ENCODE measurements at places on chromosomes 3 and 15.
A peak's percentile ranks its signal among the peaks of the same experiment; 100 is the strongest.

DNA sequence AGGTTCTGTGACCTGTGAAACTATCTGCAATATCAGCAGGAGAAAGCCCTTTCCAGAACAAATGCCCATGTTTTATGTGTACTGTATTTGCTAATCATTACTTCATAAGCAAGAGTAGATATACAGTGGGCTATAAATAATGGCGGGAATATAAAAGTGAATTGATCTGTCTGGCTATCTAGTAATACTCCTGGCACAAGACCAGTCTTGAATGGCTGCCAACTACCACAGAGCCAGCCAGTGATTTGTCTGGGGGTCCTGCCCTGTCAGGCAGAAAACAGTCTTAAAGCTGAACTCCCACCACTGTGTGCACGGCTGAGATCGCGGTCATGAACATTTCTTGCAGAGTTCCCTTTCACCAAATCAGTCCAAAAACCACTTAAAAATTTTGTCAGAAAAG lies 176.3 kb downstream of the MEIS2 start:
- no peaks in the 10 kb centered on the region for H3K4me1 ChIP-seq
- no peak overlapping the region for H3K27ac ChIP-seq
- H3K36me3 ChIP-seq: no peaks in the 10 kb centered on the region
- H3K27me3 ChIP-seq: no peaks in the 10 kb centered on the region

GRCh38 chr3:194158942-194159439 lies 23.0 kb downstream of the HES1 start:
- H3K4me3 ChIP-seq: no peak overlapping the region
- H3K4me1 ChIP-seq: no peaks in the 10 kb centered on the region
- H3K27me3 ChIP-seq: peaks cover 50% of the 10 kb centered on the region
- no peak overlapping the region for H3K27ac ChIP-seq
- no peak for ATAC-seq

DNA sequence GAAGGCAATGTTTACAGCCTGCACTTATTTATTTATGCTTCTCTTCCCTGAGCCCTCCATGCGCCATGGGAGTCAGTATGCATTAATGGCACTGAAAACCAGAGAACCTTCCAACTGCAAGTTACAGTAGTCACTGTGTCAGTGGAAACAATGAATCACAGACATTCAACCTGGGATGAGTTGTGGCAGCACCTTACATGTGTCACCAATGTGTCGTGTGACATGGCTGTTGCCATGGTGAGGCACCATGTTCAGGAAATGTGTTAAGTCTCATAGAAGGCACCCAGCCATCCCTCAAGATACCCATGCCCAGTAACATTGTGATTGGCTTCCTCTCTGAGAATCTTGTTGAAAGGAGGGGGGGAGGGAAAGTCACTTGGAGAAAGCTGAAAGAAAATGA lies 105.0 kb downstream of the FOXP1 start:
- peaks cover 12% of the 10 kb centered on the region for H3K36me3 ChIP-seq
- H3K27me3 ChIP-seq: no peaks in the 10 kb centered on the region
- ATAC-seq: no peak

GRCh38 chr15:76208084-76208785 lies 103.0 kb downstream of the ETFA start:
- no peak overlapping the region for H3K4me3 ChIP-seq
- no peaks in the 10 kb centered on the region for H3K27me3 ChIP-seq
- ATAC-seq: no peak
- peaks cover 13% of the 10 kb centered on the region for H3K36me3 ChIP-seq
- no peaks in the 10 kb centered on the region for H3K4me1 ChIP-seq

DNA sequence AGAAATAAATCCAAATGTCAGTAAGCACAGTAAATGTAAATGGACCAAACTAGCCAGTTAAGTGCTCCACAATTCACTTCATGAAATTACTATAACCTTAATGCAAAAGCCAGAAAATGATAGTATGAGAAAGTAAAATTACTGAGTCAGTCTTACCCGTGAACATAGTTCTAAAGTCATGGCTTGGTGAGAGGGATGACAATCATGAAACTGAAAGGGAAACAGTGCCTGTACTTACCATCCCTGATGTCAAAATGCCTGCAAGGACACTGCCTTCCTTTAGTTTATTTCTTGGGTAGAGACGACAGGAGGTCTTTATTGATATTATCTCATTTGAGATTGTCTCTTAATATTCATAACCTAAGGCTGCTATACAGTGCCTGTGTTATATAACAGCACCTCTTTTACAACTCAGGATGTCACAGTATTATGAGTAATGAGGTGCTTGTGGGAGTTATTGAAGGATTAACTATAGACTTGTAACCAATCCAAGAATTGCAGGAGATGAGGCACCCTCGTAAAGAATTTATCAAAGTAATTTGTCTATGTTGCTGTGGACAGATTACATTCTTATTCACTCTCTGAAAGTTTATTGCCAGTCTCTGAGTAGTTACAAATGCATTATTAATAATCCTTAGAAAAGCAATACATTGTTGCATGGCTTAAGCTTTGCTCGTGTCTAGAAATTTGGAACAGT lies 142.9 kb upstream of the BFSP2 start:
- H3K4me3 ChIP-seq: no peak overlapping the region
- H3K27me3 ChIP-seq: peaks cover 9% of the 10 kb centered on the region
- H3K27ac ChIP-seq: no peak overlapping the region
- peaks cover 7% of the 10 kb centered on the region for H3K4me1 ChIP-seq
- H3K36me3 ChIP-seq: no peaks in the 10 kb centered on the region

- no peak overlapping the region for H3K4me3 ChIP-seq
- H3K27ac ChIP-seq: no peak overlapping the region
- no peaks in the 10 kb centered on the region for H3K36me3 ChIP-seq
- no peak for ATAC-seq
- peaks cover 19% of the 10 kb centered on the region for H3K4me1 ChIP-seq
Measured at GRCh38 chr15:50257332-50257731, 8.2 kb downstream of the HDC start.

GRCh38 chr3:120072867-120073525 lies 21.3 kb downstream of the GSK3B start:
- no peak overlapping the region for H3K27ac ChIP-seq
- peaks cover 65% of the 10 kb centered on the region for H3K4me1 ChIP-seq
- ATAC-seq: no peak

- H3K36me3 ChIP-seq: no peaks in the 10 kb centered on the region
- H3K4me3 ChIP-seq: no peak overlapping the region
- no peak overlapping the region for H3K27ac ChIP-seq
- peaks cover 11% of the 10 kb centered on the region for H3K4me1 ChIP-seq
- H3K27me3 ChIP-seq: no peaks in the 10 kb centered on the region
- no peak for ATAC-seq
Measured at GRCh38 chr3:156582532-156583183, 27.7 kb upstream of the SSR3 start.

GRCh38 chr15:89482139-89482538 lies 14.2 kb downstream of the RHCG start:
- no peak overlapping the region for H3K27ac ChIP-seq
- H3K27me3 ChIP-seq: peaks cover 73% of the 10 kb centered on the region
- no peaks in the 10 kb centered on the region for H3K36me3 ChIP-seq
- no peak for ATAC-seq
- peaks cover 14% of the 10 kb centered on the region for H3K4me1 ChIP-seq

DNA sequence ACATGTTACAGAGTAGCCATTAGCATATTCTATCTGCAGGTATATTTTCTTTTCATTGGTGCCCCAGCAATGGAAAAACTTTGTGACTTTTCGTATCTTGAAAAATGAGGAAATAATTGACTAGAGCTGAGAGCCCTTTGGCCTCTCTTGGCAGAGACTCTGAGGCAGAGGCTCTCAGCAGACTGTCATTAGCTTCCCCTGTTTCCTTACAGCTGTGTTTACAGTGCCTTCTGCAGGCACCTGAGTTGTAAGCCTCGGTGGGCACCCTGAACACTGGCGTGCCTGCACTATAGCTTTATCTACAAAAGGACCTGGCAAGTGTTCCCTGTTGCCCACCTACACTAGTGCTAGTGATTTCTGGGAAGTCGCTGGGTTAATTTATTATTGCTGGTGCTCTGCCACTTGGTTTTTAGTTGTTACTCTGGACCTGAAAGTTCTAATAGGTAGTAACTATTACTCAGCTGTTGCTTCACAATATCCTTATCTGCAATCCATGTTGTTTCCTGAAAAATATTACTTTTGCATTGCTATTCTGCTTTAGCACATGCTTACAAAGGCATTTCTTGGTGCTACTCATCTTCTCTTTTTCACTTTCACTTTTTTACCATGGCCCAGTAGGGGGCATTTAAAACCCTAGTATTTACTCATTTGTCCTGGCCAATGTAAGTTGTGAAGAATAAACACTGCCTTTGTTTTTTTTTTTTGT lies 7.8 kb upstream of the GPR171 start:
- H3K4me3 ChIP-seq: no peak overlapping the region
- ATAC-seq: no peak
- no peaks in the 10 kb centered on the region for H3K4me1 ChIP-seq
- no peak overlapping the region for H3K27ac ChIP-seq
- H3K36me3 ChIP-seq: no peaks in the 10 kb centered on the region
- H3K27me3 ChIP-seq: peaks cover 12% of the 10 kb centered on the region

DNA sequence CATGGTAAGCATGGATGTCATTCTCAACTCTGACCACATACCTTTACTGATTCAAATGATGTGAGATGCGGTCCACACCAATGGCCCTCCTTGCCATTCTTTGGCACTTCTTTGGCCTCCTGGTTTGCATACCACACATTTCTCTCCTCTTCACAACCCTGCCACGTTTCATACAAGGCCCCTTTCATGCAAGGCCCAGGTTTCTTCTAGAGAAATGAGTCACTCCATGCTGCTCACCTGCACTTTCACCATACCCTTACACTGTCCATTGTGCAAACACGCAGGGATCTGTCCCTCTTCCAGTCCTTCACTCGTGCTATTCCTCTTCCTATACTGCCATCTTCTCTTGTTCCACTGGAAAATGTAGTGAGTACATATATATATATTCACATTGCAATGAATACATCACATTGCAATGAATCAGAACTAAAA lies 24.4 kb upstream of the SLC24A5 start:
- peak; percentile 38 for ATAC-seq
- no peak overlapping the region for H3K4me3 ChIP-seq
- no peaks in the 10 kb centered on the region for H3K36me3 ChIP-seq
- H3K27ac ChIP-seq: no peak overlapping the region
- no peaks in the 10 kb centered on the region for H3K4me1 ChIP-seq

DNA sequence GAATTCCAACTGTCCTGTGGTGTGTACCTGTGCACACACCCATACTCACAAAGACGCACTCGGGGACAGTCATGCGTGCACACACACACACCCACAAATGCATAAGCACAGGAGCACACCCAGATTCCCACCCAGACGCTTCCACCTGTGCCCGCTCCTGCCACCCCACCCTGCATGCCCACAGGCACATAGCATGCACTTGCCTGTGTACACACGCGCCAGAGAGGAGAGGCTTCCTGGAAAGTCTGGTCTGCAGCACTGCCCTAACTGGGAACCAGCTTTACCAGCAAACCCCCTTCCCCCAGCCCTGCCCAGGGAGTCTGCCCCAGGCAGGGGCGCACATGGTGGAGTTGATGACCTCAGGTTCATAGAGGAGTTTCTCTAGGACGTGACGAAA lies 246.2 kb downstream of the UACA start:
- no peak for ATAC-seq
- no peaks in the 10 kb centered on the region for H3K36me3 ChIP-seq
- H3K4me1 ChIP-seq: no peaks in the 10 kb centered on the region
- no peak overlapping the region for H3K4me3 ChIP-seq
- H3K27me3 ChIP-seq: peaks cover 35% of the 10 kb centered on the region

GRCh38 chr3:63900459-63900858 lies 11.7 kb downstream of the SCAANT1 start:
- no peak overlapping the region for H3K4me3 ChIP-seq
- H3K27ac ChIP-seq: no peak overlapping the region
- H3K27me3 ChIP-seq: no peaks in the 10 kb centered on the region
- H3K36me3 ChIP-seq: peaks cover 37% of the 10 kb centered on the region

GRCh38 chr3:195900436-195901355 lies 7.7 kb downstream of the TNK2 start:
- peak overlapping the region; percentile 83 for H3K27ac ChIP-seq
- no peaks in the 10 kb centered on the region for H3K27me3 ChIP-seq
- peak overlapping the region; percentile 38 for H3K4me3 ChIP-seq
- peaks cover 3% of the 10 kb centered on the region for H3K36me3 ChIP-seq
- peaks cover 91% of the 10 kb centered on the region for H3K4me1 ChIP-seq
- ATAC-seq: peak; percentile 77

DNA sequence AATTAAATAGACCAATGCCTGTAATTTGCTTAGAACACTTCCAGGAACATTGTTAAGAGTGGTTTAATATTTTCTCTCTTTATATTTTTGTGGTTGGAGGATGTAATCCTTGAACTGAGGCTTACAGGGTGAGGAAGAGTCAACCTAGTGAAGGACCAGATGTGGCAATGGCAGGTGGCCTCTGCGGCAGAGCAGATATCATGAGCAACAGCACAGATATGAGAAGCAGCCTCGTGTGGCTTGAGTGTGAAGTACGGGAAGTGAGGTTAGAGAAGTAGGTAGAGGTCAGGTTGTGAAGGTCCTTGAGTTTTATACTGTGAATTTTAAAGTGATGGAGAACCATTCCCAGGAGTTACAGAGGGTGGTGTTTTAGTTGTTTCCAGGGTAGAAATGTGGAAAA lies 417.6 kb upstream of the SUCLG2 start:
- ATAC-seq: no peak
- no peak overlapping the region for H3K27ac ChIP-seq
- H3K27me3 ChIP-seq: no peaks in the 10 kb centered on the region
- H3K4me3 ChIP-seq: no peak overlapping the region

- no peak overlapping the region for H3K27ac ChIP-seq
- no peak for ATAC-seq
- H3K36me3 ChIP-seq: peaks cover 55% of the 10 kb centered on the region
- peaks cover 6% of the 10 kb centered on the region for H3K4me1 ChIP-seq
- no peak overlapping the region for H3K4me3 ChIP-seq
Measured at GRCh38 chr3:56620371-56620770, 62.7 kb downstream of the TASOR start.

DNA sequence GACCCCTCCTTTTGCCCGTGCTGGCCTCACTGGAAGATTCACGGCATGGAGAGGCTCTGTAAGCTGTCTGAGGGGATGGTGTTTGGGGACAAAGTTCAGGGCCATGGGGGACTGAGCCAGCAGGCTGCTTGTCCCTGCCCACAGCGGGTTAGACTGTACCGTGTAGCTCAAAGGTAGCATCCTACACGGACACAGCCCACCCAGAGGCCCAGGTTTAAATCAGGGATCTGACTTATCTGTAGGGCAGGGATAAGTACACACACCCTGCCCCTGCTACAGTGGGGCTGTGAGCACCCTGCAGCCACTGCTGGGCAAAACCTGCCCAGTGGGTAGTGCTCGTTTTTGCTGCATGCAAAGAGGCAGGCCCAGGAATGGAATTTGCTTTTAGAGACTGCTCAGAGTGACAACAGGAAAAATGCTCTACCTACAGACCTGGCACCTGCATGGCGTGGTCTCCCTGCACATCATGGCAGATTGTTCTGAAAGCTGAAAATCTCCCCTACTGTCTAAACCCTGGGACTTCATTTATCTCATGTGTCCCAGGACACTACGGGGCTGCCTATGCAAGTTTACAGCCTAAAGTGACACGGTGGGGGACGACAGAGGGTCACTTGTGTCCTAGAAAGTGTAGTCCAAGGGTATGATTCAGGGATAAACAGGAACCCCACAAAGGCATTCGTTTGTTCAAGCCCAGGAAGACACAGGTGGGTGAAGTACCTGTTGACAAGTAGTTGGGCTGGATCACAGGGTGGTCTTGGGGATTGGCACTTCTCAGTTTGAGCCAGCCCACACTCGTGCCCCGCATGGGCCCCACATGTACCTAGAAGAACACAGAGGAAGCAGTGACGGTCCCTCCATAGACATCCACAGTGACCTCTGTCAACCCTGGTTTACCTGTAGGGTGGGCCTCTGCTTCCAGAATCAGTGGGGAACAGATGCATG lies 27.7 kb downstream of the CHDH start:
- H3K4me3 ChIP-seq: no peak overlapping the region
- H3K27me3 ChIP-seq: no peaks in the 10 kb centered on the region
- H3K36me3 ChIP-seq: peaks cover 72% of the 10 kb centered on the region
- no peak overlapping the region for H3K27ac ChIP-seq

All from stimulated activated memory B cell treated with anti-CD40 and anti-IgM and Interleukin-4, amounts not matched to agents 10 μg/mL and 1 μg/mL and 100 μg/mL, for 72 hours (primary cell).